Posterior vena cava (tissue), 2 donors: ENCODE measurements at places on chromosomes 12 and 14.
A peak's percentile ranks its signal among the peaks of the same experiment; 100 is the strongest.

- peak; percentile 89 for DNase-seq
Observed at GRCh38 chr14:90839024-90839888, 23.0 kb upstream of the TTC7B start.

- no peak for DNase-seq
Observed at GRCh38 chr12:32828120-32828519, 68.5 kb downstream of the PKP2 start.

DNA sequence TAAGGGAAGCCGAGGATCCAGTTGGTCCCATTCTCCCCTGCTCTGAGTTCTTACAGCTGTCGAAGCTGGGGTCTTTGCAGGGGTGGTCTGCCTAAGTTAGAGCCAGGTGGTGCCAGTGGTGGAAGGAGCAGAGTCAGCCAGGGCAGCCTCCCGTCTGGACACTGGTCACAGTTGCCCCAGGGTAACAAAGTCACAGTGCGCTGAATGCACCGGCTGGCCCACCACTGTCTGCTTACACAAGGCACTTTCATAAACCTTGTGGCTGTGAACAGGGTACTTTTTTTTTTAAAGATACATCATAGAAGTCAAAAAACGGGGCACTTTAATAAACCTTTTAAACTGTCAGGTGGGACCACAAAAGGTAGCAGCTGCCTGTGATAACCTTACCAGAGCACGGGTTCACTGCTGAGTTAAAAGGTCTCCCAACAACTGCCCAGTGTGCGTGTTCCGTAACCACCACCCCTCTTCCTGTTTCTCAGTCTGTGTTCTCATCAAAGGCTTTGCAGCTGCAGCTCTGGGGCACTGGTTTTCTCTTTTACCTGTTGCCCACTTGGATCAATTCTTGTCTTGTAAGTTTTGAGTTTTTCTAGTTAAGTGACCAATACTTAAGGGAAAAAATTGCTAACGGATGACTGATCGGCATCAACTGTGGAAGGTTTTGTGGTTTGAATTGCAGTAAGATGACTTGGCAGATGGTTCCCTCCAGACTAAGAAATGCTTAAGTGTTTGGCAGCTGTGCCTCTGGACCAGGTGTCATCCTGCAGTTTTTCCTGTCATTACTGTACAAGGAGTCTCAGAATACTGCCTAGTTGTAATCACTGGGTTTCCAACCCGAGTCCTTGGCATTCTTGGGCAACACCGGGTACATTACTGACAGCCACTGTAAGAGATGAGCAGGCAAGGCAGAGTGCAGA is 55.9 kb downstream of the DYNC1H1 start:
- no peak for DNase-seq

- DNase-seq: no peak
Observed at GRCh38 chr14:92039063-92039718, 668 bp downstream of the TRIP11 start.
